ENCODE measurements at places on chromosomes 3 and 15.
A peak's percentile ranks its signal among the peaks of the same experiment; 100 is the strongest.

- H3K4me1 ChIP-seq: peaks cover 63% of the 10 kb centered on the region
- no peak overlapping the region for H3K4me3 ChIP-seq
- DNase-seq: no peak
- peaks cover 16% of the 10 kb centered on the region for H3K27me3 ChIP-seq
- no peak overlapping the region for H3K27ac ChIP-seq
Observed at GRCh38 chr3:122979211-122979610, 48.4 kb downstream of the SEMA5B start.

- no peak for DNase-seq
- no peak overlapping the region for H3K4me3 ChIP-seq
- peaks cover 71% of the 10 kb centered on the region for H3K36me3 ChIP-seq
- peak overlapping the region; percentile 95 for H3K27ac ChIP-seq
- no peaks in the 10 kb centered on the region for H3K27me3 ChIP-seq
Observed at GRCh38 chr3:187020376-187020775, 90.0 kb downstream of the ST6GAL1 start.

- DNase-seq: no peak
- H3K36me3 ChIP-seq: no peaks in the 10 kb centered on the region
- H3K27me3 ChIP-seq: peaks cover 9% of the 10 kb centered on the region
- peak overlapping the region; percentile 47 for H3K27ac ChIP-seq
Observed at GRCh38 chr15:63892794-63893441, 59.2 kb upstream of the HERC1 start.

- no peak overlapping the region for H3K4me3 ChIP-seq
- no peaks in the 10 kb centered on the region for H3K4me1 ChIP-seq
- no peak for DNase-seq
- H3K27me3 ChIP-seq: no peaks in the 10 kb centered on the region
Observed at GRCh38 chr3:20352546-20353179, 166.7 kb upstream of the SGO1 start.

DNA sequence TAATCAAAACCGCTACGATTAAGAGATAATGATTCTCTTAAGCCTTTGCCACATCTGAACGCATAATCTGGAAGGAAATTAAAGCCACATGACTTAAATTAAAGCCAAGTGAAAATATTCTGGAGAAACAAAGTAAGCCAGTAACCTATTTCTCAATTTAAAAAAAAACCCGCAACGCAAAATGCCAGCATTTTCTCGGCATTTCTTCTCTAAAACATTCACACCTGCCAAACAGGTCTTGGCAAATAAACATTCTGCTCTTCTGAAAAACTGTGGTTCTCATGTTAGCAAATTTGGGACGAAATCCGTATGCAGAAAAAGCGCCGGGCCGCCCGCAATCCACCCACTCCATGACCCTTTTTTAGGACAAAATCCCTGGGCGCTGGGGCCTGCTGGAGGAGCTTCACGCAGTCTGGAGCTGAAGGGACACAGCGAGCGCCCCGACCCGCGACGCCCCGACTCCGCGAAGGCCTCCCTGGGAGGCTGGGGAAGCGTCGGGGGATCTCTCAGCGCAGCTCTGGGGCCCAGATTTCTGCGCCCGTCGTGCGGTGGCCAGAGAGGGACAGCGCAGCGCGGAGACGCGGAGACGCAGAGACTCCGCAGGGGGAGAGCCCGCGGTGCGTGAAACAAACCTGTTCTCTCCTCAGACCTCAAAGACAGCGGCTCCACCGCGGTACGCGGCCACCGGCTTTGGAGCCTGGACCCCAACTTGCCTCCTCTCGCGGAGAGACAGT lies 471 bp downstream of the NKIRAS1 start:
- peaks cover 61% of the 10 kb centered on the region for H3K4me1 ChIP-seq
- H3K27me3 ChIP-seq: no peaks in the 10 kb centered on the region
- peak overlapping the region; percentile 100 for H3K27ac ChIP-seq
- no peak for DNase-seq
- H3K4me3 ChIP-seq: peak overlapping the region; percentile 100

GRCh38 chr3:117059067-117059955 lies 349.7 kb downstream of the TUSC7 start:
- H3K36me3 ChIP-seq: no peaks in the 10 kb centered on the region
- no peak overlapping the region for H3K4me3 ChIP-seq
- H3K27ac ChIP-seq: no peak overlapping the region
- DNase-seq: peak; percentile 10

DNA sequence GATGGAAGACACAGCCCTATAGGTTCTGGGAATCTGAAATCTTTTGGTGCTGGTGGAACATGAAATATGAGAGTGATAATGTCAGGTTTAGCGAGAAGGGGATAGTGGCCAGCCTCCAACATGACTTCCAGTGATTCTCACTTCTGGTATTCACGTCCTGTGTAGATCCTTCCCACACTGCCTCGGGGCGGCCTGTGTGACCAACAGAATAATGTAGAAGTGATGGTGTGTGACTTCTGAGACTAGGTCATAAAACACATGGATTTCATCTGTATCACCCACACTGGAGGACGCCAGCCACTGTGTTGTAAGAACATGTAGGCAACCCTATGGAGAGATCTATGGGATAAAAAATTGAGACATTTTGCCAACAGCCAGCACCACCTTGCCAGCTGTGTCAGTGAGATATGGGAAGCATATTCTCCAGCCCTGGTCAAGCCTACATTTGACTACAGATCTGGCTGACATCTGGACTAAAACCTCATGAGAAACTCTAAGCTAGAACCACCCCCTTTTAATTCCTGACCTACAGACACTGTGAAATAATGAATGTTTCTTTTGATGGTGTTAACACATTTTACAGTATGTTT lies 25.5 kb upstream of the NUDT16 start:
- H3K4me3 ChIP-seq: no peak overlapping the region
- H3K4me1 ChIP-seq: peaks cover 13% of the 10 kb centered on the region
- peaks cover 4% of the 10 kb centered on the region for H3K27me3 ChIP-seq
- no peaks in the 10 kb centered on the region for H3K36me3 ChIP-seq

DNA sequence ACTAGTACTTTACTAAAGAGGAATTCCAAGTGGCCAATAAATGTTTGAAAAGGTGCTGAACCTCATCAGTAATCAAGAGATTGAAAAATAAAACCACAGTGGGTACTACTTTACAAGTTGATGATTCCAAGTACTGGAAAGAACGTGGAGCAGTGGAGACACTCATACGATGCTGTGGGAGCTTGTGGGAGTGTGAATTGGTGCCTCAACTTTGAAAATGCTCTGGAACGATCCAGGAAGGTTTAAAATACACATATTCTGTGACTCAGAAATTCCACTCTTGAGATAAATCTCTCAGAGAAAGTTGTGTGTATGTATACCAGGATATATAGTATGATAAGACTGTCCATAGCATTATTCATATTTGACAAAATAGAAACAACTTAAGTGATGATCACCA lies 9.3 kb downstream of the LRCH3 start:
- DNase-seq: no peak
- no peak overlapping the region for H3K27ac ChIP-seq
- no peak overlapping the region for H3K4me3 ChIP-seq
- peaks cover 57% of the 10 kb centered on the region for H3K36me3 ChIP-seq

DNA sequence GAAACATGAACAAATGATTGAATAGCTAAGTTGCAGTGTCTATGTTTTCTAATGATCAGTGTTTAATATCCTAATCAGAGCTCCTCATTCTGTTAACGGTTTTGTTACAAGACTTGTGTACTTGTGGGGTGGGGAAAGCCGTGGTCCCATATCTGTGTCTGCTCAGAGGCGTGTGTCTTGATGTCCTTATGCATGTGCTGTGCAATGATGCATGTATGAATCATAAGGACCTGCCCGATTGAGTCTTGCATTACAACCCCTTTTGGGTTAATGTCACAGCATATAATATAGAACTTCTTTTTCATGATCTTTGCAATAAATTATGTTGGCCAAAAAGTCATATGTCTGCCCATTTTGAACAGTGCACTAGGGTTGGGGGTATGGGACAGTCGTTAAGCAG lies 233.4 kb downstream of the ITPR1 start:
- H3K36me3 ChIP-seq: peaks cover 60% of the 10 kb centered on the region
- no peak overlapping the region for H3K4me3 ChIP-seq
- H3K27ac ChIP-seq: peak overlapping the region; percentile 75
- DNase-seq: no peak
- H3K4me1 ChIP-seq: peaks cover 37% of the 10 kb centered on the region

DNA sequence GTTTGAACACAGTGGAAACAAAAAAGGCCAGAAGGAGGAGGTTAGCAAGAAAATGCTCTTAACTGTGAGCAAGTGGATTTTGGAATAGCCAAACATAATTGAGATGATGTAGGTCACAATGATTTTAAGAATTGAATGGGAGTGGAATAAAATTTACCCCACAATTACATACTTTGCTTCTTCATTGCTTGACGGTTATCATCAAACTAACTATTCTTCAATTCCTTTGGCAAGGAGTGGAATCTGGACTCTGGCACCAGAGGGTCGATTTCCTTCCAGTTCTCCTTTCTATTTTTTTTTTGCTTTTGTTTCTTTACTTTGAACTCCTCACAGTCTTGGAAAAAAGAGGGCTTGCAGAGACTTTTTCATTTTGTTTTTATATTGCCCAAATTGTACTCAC lies 634.5 kb upstream of the TGFBR2 start:
- H3K36me3 ChIP-seq: peaks cover 11% of the 10 kb centered on the region
- H3K27ac ChIP-seq: no peak overlapping the region
- H3K27me3 ChIP-seq: peaks cover 7% of the 10 kb centered on the region
- H3K4me1 ChIP-seq: peaks cover 13% of the 10 kb centered on the region

DNA sequence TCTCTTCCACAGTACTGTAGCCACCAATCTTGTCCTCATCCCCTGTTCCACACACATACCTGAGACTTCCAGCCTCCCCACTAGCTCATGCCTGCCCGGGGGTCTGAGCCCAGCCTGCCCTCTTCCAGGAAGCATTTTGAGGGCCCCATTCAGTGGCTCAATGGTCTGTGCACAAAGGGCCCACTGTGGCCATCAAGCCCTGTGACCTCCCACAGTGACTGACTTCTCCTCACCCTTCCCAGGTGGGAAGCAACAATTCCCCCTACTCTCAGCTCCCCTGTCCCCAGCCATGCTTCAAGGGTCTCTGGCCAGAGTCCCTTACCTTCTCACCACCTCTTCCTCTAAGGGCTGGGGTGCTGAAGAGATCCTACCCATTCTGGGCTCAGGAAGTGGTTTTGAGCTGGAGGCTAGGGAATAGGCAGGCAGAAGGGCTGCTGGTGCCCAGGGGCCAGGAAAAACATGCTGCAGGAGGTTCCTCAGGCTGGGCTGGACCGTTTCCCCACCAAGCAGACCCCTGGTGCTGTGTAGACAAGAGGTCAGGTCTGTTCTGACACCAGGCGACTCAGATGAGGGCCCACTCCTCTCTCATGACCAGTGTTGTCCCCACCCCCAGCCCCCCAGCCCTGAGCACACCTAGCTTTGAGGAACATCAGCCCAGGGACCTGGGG lies 3.0 kb upstream of the KLF15 start:
- no peaks in the 10 kb centered on the region for H3K36me3 ChIP-seq
- H3K4me1 ChIP-seq: peaks cover 30% of the 10 kb centered on the region
- no peak overlapping the region for H3K27ac ChIP-seq
- DNase-seq: no peak

DNA sequence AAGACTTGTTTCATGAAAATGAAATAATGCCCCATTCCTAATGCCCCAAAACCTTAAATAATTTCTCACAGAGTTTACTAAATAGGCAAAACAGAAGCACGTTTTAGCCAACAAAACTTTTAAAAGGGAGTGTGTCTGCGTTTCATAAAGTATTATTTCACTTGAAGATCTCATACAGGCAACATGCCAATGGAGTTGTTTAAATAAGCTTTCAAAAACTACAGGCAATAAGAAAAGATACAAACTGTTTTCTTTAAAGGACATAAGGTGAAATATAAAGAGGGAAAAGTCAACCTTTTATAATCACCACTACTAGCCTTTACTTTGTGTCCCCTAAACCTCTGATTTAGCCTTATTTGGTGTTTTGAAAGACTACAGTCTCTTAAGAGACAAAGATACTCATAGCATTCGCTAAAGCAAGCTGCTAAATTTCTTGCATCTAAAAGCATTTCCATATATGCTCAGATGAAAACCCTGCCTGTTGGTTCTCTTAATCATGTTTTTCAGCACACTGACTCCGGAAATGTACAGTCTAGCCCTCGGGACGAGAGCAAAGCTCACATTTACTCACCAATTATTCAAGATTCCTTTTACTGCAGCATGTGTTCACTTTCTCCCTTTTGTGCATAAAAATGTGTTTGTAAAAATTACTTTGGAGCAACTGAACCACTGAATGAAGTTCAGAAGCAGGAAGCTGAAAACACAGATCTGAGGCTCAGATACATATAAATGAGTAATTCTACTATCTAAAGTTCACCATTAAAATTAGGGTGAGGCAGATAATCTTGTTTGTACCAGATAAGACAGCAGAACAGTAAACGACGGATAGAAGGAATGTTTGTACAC lies 119.0 kb downstream of the GOLIM4 start:
- H3K4me3 ChIP-seq: no peak overlapping the region
- peaks cover 14% of the 10 kb centered on the region for H3K4me1 ChIP-seq
- H3K27ac ChIP-seq: no peak overlapping the region
- no peaks in the 10 kb centered on the region for H3K36me3 ChIP-seq

GRCh38 chr15:83062768-83063180 lies 4.3 kb downstream of the BTBD1 start:
- DNase-seq: no peak
- H3K36me3 ChIP-seq: peaks cover 11% of the 10 kb centered on the region

DNA sequence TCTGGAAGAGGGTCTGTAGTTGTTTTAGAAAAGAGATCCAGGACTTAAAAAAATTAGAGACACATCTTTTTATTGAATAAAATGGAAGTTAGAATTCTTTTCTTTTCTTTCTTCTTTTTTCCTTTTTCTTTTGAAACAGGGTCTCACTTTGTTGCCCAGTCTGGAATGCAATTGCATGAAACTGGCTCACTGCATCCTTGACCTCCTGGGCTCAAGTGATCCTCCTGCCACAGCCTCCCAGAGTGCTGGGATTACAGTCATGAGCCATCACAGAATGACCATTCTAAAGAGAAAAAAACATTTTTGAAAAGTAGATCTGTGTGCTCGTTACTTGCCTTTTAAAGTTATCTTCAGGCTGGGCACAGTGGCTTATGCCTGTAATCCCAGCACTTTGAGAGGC lies 3.6 kb downstream of the ATXN7 start:
- peak overlapping the region; percentile 78 for H3K27ac ChIP-seq
- H3K4me1 ChIP-seq: peaks cover 38% of the 10 kb centered on the region
- DNase-seq: no peak
- peaks cover 30% of the 10 kb centered on the region for H3K36me3 ChIP-seq
- no peak overlapping the region for H3K4me3 ChIP-seq

DNA sequence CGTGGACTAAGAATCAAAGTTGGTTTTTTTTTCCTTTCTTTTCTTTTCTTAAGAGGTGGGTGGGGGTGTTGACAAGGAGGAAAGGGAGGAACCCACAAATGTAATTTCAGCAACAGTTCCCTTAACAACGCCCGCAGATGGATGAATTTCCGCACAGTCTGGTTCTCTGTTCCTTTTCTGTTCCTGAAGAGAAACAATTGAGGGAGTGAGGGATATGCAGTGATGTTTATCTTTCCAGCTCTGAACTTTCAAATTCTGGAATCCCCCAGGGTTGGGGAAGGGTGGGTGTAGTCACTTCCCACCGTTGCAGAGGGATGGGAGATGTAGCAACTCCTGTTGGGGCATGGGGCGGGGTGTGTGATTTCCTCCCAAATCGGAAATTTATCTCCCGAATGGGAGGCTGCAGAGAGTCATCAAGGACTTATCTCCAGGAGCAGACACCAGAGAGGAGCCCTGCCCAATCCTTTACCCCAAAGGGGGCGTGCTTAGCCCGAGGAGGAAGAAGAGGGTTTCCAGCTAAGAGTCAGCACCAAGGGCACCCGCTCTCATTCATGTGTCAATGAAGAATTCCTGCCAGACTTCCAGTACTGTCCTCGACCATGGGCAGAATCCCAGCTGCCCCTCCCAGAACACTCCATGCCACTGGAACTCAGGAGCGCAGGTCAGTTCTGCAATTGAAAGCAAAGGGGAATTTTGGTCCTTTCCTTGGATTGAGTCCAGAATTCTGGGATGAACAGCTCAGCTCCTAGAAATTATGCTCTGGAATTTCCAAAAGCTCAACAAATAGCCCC lies 35.0 kb upstream of the CFAP161 start:
- no peak overlapping the region for H3K27ac ChIP-seq
- no peaks in the 10 kb centered on the region for H3K36me3 ChIP-seq
- H3K4me3 ChIP-seq: no peak overlapping the region
- DNase-seq: no peak
